ENCODE measurements at places on chromosomes 12 and 14. TPM values are rescaled to one million over a fixed set of nuclear protein-coding genes. Genes with fewer than 3 reads are reported as not detected.
A peak's percentile ranks its signal among the peaks of the same experiment; 100 is the strongest.

RDH16 gene
- 2.1 TPM for total RNA-seq

SLCO1B1 gene
- total RNA-seq: not detected

GRCh38 chr14:50039734-50040400, 76.5 kb downstream of the VCPKMT start:
- H3K27ac ChIP-seq: peak overlapping the region; percentile 99
- H3K27me3 ChIP-seq: no peaks in the 10 kb centered on the region
- H3K36me3 ChIP-seq: peaks cover 21% of the 10 kb centered on the region

DNA sequence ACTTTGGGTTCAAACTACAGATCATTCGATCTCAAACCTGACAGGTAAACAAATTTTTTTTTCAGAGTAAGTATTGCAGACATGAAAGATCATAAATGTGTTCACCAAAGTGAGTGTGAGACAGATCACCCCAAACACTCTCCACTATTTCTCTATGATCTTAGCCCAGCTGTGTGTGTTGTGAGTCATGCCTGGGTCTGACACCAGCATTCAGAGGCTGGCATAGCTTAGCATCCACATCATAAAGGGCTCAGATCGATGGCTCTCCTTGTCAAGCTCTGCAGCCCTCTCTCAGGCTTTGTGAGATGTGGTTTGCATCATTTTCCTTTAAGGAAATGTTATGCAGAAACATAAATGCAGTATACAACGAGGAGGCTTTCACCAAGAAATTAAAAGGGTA, 164.9 kb downstream of the ETV6 start:
- H3K27me3 ChIP-seq: no peaks in the 10 kb centered on the region
- H3K36me3 ChIP-seq: no peaks in the 10 kb centered on the region
- DNase-seq: peak; percentile 39
- H3K4me3 ChIP-seq: no peak overlapping the region
- peaks cover 72% of the 10 kb centered on the region for H3K4me1 ChIP-seq

GRCh38 chr14:104145826-104146601, 7.6 kb downstream of the KIF26A start:
- no peaks in the 10 kb centered on the region for H3K36me3 ChIP-seq
- no peaks in the 10 kb centered on the region for H3K4me1 ChIP-seq
- H3K4me3 ChIP-seq: no peak overlapping the region
- DNase-seq: no peak
- no peaks in the 10 kb centered on the region for H3K27me3 ChIP-seq
- no peak overlapping the region for H3K27ac ChIP-seq

GRCh38 chr12:7935590-7936581, at the start of gene SLC2A3:
Gene SLC2A3, minus strand, starts transcription at chr12:7936187. Its CDS starts 153 bp downstream, at chr12:7936034.
- peak; percentile 79 for DNase-seq
- H3K4me3 ChIP-seq: peak within 1 kb of the TSS; percentile 72
- no peaks in the 10 kb centered on the region for H3K27me3 ChIP-seq
- peaks cover 8% of the 10 kb centered on the region for H3K4me1 ChIP-seq

GRCh38 chr14:101235335-101236103, 325.8 kb upstream of the DIO3 start:
- H3K27me3 ChIP-seq: no peaks in the 10 kb centered on the region
- H3K4me3 ChIP-seq: no peak overlapping the region
- H3K36me3 ChIP-seq: no peaks in the 10 kb centered on the region
- no peaks in the 10 kb centered on the region for H3K4me1 ChIP-seq
- peak; percentile 58 for DNase-seq

GRCh38 chr14:104049576-104050240, 35.8 kb upstream of the ASPG start:
- no peaks in the 10 kb centered on the region for H3K4me1 ChIP-seq
- no peak overlapping the region for H3K4me3 ChIP-seq
- peaks cover 13% of the 10 kb centered on the region for H3K27me3 ChIP-seq
- H3K36me3 ChIP-seq: no peaks in the 10 kb centered on the region
- DNase-seq: no peak

- no peak for DNase-seq
- H3K4me3 ChIP-seq: no peak overlapping the region
- H3K36me3 ChIP-seq: no peaks in the 10 kb centered on the region
- H3K27ac ChIP-seq: no peak overlapping the region
These were observed 545.6 kb downstream of the SNAPC1 start for GRCh38 chr14:62307844-62308243.

DNA sequence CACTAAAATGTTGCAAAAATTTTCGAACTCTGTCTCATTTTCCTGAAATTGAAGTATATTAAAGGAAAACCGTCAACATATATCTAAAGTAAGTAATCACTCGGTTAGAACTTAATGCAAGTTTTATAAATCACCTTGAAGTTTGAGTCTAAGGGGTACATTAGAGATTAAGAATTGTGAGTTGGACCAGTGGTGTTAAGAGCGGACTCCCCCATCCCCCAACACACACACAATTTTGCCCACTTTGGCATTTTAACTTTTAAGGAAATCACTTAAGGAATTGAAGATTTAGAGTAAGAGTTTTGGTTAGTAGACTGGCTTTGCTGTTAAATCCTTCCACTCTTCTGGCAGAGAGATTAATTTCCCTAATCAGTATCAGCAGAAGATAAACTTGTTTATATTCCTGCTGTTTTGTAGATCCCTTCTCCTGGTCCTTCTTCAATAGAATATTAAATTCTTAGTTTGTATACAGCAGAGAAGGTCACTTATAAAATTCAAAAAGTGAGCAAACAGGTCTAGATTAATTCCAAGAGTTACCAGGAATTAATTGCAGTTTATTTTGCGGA, 1.5 kb downstream of the HIF1A start:
- no peak for DNase-seq
- H3K4me3 ChIP-seq: peak overlapping the region; percentile 97
- H3K4me1 ChIP-seq: peaks cover 47% of the 10 kb centered on the region
- H3K27ac ChIP-seq: peak overlapping the region; percentile 93
- H3K27me3 ChIP-seq: no peaks in the 10 kb centered on the region
- peaks cover 43% of the 10 kb centered on the region for H3K36me3 ChIP-seq

- no peaks in the 10 kb centered on the region for H3K27me3 ChIP-seq
- H3K4me1 ChIP-seq: peaks cover 45% of the 10 kb centered on the region
- H3K4me3 ChIP-seq: peak overlapping the region; percentile 94
- no peak for DNase-seq
- peaks cover 13% of the 10 kb centered on the region for H3K36me3 ChIP-seq
These were observed 1.0 kb downstream of the SOCS4 start for GRCh38 chr14:55028066-55028465.

Measured in activated T-cell treated with anti-CD3 and anti-CD28 coated beads, Interleukin-2, amount 50 U/mL, for 72 hours (primary cell).